ENCODE measurements at places on chromosomes 4 and X.

DNA sequence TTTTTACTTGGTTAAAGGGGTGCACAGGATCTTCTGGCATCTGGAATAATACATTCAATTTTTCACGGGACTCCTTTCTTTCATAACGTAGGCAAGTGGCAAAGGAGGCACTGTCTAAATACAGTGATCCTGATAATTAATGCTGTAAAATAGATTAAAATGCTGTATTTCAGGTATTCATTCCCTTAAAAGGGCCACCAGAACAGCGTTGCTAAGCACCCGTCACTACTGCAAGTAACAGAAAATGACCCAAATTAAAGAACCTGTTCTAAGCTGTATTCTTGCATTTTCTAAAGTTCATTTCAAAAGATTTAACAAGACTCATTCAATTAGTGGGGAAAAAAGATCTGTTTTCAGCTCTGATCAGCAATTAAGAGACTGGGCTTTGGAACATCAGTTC, 208.2 kb downstream of the TENM3 start:
- no peak for DNase-seq

DNA sequence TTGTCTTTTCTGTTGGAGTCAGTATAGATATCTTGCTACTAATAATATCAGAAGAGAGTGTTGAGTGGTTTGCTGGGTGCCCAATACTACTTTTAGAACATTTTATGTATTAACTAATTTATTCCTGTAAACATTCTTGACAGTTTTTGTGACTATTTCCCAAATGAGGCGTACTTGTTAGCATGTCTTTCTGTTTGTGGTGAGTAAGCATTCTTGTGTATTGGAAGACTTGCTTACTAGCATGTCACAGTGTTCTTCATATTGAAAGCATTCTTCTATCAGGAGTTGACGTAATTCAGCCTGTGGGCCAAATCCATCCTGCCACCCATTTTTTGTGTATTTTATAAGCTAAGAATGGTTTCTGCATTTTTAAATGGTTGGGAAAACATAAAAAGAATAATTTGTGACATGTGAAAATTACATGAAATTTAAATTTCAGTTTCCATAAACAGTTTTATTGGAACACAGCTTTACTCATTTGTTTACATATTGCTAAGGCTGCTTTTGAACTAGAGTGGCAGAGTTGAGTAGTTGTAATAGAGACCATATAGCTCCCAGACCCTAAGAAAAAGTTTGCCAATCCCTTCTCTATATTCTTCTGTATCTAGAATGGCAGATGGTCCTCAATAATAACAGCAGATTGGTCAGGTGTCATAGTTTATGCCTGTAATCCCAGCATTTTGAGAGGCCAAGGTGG, 20.4 kb downstream of the REPS2 start:
- no peak for DNase-seq

- no peak for DNase-seq
Observed at GRCh38 chrX:112834031-112834845, 6.4 kb downstream of the AMOT start.

DNA sequence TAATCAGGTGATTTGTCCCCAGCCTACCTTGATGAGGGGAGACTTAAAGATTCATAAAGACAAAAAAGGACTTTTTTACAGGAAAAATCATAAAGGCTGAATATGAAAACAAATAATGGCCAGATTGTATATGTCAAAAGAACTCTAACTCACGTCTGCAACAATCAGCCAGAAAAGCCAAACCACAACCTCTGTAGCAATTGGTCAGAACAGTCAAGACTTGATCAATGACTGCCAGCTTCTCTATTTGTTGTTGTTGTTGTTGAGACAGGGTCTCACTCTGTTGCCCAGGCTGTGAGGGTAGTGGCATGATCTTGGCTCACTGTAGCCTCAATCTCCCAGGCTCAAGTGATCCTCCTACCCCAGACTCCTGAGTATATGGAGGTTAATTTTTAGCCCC, 35.9 kb upstream of the PPA2 start:
- no peak for DNase-seq

GRCh38 chr4:140095694-140096482, 58.1 kb downstream of the MAML3 start:
- DNase-seq: no peak

DNA sequence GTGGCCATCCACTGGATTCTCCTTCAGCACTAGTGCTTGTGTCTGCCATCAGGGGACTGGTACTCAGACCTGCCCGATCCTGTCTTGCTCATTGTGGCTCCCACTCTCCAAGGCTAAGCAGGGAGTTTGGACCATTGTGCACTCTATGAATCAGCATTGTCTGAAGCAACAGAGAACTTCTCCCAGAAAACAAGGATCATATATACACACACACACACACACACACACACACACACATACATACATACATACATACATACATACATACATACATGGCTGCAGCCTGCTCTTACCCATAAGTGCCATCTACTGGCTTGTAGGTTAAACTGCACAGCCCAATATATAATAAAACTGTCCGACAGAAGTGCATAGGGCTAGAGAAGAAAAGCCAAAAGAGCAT, 345.3 kb upstream of the LCORL start:
- DNase-seq: peak; percentile 3

DNA sequence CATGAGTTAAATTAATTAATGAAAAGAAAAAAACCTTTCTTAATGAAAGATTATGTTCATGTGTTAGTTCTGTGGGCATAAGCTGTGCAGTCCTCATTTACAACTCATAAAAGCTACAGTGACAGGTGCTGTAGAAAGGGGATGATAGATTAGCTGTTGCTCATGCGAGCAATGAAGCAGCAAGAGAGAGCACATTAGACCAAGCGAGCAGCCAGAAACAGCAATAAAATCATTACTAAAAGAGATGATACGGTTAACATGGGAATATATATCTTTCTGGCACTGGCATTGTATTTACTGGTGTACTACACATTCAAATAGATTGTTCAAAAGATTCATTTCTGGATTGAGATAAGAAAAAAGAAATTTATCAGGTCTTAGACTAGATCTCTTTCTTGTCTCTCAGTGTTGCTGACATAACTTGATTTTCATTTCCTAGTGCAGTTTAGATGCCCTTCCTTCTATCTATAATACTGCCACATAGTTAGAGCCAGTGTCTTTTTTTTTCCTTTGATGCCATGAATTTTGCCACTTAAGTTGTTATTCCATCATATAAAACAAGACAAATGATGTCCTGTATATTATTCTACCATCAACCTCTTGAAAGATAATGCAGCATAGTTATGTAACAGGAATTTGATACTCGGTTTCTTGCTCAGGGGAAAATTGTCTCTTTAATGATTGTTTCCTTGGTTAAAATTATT, 164.6 kb downstream of the BANK1 start:
- DNase-seq: no peak

GRCh38 chr4:154526151-154526550, 24.0 kb downstream of the PLRG1 start:
- no peak for DNase-seq

DNA sequence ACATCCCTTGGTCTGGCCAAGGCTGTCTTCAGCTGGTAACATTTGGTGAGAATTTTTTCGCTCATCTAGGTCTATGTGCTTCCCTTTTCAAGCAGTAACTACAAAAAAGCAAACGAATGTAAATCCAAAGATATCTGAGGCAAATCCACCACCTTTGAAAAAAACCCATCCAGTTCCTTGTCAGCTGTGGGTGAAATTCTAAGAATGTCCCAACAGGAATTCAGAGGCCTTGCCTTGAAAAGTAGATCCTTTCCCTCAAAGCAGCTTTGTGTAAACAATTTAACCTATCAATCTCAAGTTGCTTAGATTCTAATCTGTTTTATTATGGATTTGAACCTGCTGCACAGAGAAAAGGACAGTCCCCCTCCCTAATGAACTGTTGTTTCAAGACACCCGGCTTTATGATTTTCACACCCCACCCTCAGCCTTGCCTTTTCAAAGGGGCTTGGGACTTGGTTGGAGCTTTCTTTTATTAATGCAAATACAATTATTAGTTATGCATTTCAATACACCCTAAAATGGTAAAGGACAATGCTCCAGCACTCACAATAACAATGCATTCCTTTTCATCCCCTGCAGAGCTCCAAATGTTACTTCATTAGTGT, 166.6 kb downstream of the LDB2 start:
- DNase-seq: no peak

DNA sequence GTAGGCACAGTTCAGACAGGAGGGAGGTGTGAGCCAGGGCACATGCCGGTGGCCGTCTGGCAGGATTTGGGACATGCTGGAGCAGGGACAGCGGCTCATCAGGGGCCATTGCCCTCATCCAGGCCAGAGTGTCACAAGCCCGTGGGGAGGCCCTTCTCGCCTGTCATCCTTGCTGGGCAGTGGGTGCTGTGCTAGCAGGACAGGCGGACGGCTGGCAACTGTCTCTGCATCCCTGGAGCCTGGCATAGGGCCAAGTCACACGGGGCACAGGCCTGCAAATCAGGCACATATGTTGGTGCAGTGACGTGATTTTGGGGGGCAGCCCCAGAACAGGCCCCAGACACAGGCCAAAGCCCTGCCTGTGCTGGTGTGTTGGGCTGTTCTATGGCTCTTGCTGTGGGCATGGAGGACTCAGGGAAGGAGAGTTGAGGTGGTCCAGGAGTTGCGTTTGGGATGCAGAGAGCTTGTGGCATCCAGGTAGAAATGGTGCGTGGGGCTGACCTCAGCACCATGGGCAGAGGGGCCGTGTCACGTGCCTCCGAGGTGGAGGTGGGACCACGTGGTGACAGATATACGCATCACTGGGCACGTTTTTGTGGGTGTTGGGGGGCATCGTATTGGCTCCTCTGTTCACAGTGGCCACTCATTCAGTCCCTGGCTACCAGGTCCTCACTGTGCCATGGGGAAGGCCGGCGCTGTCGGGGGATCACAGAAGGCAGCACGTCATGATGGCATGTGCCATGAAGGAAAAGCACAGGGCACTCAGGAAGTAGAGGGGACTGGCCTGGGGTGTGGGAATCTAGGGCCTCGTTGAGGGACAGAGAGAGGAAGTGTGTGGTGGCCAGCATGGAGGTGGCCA, 14.6 kb upstream of the MSANTD1 start:
- no peak for DNase-seq

DNA sequence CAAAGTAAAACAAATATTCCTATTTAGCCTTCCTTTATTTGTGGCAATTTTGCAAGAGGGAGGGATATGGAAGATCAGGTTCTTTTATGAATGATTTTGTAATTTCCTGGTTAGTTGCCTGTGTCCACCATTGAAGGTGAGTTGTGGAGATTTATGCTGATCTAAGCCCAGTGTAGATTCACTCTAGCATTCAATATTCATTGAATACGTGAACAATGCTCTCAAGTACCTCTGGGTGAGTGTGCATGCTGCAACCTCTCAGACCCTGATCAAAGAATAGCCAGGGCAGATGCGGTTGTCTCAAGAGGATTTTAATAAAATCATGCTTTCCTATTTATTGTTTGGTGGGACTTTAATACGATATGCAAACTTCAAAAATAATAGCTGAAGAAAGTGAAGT, 628.4 kb downstream of the SPRY1 start:
- DNase-seq: no peak

GRCh38 chrX:131302701-131303100, 13.6 kb upstream of the IGSF1 start:
- no peak for DNase-seq

DNA sequence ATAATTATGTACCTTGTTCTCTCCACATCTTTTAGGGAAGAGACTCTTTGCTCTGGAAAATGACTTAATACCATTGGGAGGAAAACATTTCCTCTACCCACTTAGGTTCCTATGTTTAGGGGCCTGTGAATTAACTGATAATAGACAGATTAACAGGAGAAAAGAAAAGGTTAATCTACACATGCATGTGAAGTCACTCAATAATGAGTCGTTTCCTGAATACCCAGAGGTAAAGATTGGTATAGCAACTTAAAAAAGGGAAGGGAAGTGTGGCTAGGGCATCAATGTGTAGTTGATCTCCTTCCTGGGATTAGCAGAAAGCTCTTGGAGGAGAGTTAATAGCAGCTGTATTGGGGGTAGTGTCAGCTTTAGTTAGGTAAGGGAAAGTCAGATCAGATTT, 419.5 kb upstream of the ATOH1 start:
- no peak for DNase-seq

DNA sequence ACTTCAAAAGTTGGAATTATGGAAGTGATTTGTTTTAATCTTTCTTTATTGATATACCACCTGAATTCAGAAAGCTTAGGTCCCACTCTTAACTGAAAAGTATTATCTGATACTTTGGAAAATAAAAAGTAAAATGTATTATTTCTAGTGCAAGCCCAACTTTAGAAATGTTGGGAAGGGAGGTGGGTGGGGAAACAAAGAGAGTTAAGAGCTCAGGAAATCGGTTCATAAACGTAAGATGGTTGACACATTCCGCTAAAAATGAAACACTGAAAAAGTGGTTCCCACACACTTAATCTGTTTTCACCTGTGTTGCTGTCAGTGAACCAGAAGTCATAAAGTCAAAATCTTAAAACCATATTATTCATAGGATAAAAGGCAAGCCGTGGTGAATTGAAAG, 237.4 kb downstream of the BANK1 start:
- no peak for DNase-seq

- peak; percentile 43 for DNase-seq
Observed at GRCh38 chr4:157043131-157043530, 32.8 kb upstream of the GLRB start.

DNA sequence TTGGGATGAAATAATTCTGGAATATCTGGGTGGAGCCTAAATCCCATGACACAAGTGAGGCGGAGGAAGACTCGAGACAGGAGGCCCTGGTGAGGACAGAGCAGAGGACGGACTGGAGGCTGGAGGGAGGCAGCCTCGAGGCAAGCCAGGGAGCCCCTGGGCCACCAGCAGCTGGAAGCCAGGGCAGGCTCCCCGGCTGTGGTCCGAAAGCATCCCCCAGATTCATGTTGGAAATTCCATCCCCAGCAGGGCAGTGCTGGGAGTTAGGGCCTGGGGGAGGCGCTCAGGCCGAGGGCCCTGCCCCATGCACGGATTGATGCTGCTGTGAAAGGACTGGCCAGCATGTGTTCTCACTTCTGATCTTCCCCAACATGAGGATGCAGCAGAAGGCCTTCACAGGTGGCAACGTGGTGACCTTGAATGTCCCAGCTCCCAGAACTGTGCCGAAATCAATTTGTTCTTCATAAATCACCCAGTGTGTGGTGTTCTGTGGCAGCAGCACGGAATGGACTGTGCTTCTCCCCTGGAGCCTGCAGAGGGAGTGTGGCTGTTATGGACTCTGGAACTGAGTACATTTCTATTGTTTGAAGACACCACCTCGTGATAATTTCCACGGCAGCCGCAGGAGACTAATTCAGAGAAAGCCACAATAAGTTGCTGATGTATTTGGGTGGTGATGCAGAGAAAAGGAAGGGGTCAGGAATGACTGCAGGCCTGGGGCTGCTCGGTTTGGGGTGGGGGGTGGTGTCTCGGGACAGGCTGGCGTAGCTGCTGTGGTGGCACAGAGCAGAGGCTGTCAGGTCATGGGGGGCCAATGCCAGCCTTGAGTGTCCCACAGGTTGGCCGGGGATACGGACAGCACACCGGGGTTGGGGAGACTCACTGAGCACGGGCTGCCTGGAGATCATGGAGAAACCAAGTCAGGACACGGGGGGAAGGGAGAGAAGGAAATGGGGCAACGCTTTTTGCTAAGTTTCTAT, 56.9 kb downstream of the PCGF3 start:
- DNase-seq: no peak

DNA sequence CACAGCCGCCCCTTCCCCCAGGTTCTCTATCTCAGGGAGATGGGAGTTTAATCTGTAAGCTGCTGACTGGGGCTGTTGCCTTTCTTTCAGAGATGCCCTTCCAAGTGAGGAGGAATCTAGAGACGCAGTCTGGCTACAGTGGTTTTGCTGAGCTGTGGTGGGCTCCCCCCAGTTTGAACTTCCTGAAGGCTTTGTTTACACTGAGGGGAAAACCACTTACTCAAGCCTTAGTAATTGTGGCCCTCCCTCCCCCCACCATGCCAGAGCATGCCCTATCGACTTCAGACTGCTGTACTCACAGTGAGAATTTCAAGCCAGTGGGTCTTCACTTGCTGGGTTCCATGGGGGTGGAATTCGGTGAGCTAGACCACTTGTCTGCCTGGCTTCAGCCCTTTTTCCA, 131.3 kb downstream of the FAAH2 start:
- no peak for DNase-seq

All from HS-27A (cell line).